ELR (cell line): ENCODE measurements at places on chromosomes 1 and 21.

DNA sequence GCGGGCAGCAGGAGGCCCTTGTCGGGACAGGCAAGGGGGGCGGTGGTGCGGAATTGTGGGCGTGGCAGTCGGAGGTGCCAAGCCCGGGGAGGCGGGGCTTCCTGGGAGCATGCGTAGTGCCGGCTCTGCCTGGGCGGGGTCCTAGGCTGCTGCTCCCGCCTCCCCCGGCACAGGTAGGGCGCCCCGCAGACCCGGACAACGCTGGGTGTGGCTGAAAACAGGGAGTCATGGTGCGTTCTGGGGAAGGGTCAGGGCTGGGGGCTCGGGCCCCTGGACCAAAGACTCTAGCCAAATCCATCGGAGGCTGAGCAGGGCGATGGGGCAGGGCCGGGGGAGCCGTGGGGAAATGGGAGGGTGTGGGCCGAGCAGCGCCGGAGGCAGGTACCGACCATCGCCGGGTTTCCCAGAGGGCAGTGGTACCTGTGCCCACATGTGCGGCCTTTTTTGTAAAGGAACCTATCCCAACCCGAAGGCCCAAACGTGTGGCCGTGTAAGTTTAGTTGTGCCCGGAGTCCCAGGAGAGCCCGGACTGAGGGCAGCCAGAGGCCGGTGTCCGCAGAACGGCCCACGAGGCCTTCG, 231.9 kb downstream of the SDCCAG8 start:
- DNase-seq, result no peak

DNA sequence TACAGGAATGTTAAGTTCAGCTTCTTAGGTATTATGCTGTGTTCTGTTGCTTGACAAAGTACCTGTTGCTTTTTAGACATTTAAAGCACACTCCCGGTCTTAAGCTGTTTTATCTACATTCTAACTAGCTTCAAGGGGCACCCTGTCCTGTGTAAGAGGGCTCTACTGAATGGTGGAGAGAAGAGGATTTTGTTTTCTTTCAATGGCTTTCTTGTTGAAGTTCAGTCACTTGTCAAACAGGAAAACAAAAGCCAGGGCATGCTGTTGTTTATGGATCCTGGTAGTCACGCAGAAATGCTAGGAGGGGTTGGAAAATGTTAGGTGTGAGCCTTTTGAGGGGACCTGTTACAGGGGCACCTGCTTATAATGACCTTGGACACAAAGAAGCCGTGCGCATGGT, 30.7 kb downstream of the PGM1 start:
- no peak for DNase-seq

DNA sequence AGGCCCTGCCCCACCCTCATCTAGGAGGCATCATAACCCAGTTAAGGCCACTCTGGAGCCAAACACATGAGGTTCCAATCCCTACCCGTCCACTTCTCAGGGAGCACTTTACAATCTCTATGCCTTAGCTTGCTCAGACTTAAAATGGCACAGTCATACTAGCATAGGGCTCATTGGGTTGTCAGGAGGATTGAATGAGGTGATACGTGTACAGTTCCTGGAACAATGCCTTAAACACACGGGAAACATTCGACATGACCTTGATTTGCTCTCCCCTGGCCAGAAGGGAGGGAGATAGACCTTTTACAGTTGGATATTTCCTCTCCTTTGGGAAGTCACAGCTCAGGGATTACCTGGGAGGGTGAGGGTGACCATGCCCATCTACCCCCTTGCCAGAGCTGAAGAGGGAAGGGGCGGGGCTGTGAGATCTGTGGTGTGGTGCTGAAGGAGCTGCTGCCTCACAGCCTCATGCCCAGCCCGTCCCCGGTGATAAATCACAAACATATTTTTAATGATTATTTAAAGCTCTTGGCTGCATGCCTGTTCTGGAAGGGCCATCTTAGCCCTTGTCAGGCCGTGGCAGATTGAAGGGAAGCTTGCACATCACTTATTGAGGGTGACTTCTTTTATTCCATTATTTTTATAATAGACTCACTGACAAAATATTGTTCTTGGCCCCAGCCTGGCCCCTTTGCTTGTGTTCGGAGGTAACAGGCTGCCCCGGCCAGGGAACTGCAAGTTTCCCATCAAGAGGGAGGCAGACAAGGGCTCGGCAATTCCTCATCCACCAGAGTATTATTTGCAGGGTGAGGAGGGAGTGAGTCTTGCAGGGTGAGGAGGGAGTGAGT, 83.4 kb downstream of the FOXD2 start:
- DNase-seq, result no peak

DNA sequence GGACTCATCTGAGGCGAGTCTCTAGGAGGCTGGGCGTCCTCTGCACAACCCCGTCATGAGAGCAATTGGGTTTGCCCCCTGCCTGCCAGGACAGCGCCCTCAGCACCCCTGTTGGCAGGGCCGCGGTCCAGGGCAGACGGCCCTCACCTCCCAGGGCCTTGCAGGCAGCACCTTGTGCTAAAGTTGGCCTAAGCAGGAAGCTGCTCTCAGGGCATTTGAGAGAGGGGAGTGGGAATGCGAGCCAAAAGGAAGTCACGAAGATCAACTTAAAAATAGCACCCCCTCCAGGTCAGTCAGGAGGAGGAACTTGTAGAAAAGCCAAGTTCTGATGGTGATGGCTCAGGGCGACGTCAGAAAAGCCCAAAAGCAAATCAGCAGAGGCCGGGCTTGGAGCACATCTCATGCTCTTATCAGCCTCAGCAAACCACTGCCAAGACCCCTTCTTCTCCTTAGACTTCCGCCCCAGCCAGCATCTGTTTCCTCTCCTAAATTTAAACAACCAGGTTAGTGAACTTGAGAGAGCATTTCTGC, 12.6 kb upstream of the ADORA3 start:
- peak; percentile 82 for DNase-seq

DNA sequence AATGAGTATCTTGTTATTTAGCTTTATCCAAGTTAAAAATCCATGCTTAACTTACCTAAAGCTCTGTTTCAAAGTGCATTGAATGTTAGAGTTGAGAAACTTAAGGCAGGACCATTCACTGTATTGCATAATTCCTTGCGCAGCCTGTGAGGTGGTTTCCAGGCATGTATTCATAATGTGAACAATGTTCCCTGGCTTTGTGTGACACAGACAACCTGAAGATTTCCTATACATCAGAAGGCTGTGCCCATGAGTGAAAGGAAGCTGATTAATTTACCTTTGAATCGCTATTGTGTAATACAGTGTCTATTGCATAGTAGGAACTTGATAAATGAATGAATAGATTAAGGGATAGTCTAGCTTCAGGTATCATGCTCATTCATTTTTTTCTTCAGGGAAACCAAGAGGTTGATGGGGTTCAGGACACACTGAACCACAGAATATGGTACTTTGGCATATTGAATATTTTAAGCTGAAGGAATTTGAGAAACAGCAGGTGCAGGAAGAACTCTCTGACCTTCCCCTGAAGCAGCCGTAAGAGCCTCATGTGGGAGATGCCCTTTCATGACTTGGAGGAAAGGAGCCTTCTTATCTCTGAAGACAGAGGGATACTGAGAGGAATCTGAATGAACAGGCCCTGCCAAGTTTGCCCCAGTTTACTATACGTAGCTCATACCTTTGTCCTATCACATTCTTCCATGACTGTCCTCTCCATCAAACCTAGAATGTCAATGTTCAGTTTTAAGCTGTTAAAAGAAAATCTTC, 88.6 kb upstream of the GNG12 start:
- DNase-seq, result peak; percentile 12

DNA sequence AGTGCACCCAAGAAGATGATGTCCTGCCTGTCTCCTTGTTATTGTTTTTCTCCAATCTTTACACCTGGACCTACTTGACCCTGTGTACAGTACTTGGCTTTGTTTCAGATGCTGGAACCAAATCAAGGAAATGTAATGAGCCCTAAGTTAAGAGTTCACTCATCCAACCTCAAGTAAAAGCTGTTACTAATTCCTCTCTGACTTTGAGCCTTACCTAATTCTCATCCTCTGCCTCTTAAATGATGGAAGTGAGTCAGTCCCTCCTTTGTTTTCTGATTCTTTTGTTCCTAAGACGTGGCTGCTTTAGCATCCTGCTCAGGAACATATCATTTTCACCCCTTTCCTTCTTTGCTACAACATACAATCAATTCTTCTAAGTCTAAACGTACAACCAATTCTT, 15.3 kb upstream of the PLA2G4A start:
- DNase-seq, result no peak

DNA sequence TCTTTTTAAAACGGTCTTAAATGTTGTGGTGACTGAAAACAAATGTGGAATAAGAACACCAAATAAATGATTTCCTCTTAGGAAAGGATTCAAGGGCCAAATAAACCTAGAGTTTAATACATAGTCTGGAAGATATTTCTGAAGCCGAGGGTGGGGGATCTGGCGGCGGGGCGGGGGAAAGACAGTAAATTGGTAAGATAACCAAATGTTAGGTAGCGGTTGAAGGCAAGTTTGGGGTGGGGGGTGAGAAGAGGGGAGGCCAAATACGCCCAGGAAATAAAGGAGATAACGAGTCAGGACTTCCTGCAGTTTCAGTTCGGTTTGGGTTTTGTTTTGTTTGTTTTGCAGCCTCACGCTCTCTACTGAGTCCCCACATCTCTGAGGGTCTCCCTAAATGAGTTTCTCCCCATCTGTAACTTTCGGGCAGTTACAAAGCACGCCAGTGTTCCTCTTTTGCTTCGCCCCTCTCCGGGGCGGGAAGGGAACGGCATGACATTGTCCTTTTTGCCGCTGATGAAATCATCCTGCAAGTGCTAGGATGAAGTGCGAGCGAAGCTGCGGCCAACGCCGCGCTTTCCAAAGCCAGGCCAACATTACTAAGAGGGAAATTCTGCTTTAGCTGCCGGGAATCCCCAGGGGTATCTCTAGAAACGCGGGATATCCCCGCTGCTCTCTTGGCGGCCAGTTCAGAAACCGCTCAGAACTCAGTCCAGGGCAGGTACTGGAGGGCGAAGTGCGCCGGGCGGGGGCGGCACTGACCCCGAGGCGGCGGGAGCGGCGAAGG, 844 bp downstream of the NIBAN1 start:
- peak; percentile 69 for DNase-seq
